ENCODE measurements at places on chromosomes 12 and 14. TPM values are rescaled to one million over a fixed set of nuclear protein-coding genes. Genes with fewer than 3 reads are reported as not detected.
A peak's percentile ranks its signal among the peaks of the same experiment; 100 is the strongest.

The KRT76 gene
- not detected for total RNA-seq

DNA sequence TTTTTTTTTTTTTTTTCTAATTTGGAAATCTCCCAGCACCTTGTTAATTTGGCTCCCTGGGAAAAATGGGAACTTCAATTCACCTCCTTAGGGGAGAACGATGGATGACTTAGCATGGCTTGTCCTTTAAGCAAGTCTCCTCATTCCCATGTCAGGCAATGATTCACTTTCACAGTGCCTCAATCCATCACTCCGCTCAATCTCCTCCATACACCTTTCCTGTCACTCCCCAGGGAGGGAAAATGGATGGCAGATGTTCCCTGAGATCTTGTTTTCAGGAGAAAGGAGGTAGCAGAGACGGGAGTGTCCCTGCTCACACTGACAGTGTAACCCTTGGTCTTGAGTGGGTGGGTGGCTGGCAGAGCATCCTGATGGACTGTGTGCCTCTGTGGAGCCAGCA lies 51.0 kb downstream of the SLC8A3 start:
- no peak for DNase-seq

- DNase-seq = no peak
These were observed 103.0 kb downstream of the FSCB start for GRCh38 chr14:44404036-44404435.

DNA sequence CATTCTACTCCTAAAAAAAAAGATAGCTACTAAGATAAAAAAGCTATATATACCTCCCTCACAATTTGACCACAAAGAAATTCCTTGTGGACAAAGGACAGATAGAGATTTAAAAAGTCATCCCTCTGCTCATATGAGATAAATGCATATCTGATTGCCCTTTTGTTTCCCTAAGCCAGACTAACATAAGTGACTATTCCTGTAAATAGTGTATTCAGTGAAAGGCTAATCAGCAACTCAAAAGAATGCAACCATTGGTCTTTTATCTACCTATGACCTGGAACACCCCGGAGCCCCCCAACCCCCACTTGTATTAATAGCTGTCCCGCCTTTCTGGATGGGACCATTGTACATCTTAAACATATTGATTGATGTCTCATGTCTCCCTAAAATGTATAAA lies 6.3 kb upstream of the TMPO start:
- DNase-seq = no peak

- DNase-seq = no peak
These were observed 54.9 kb upstream of the MDGA2 start for GRCh38 chr14:47730296-47730695.

DNA sequence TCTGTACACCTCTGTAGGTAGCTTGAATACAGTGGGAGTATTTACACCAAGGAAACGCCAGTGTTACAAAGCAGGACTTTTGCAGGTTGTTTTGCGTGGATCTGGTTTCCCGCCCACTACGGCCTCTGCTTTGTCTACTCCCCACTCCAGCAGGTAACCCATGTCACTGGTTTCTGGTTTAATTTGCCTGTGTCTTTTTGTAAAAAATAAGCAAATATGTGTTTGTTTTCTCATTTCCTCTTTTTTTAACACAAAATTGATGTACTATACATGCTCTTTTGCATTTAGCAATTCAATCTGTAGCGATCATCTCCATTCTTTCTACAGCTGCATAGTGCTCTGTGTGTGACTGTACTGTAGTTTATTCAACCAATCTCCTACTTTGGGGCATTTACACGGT lies 43.4 kb upstream of the SCN8A start:
- no peak for DNase-seq

- no peak for DNase-seq
These were observed 1.7 kb downstream of the PIP4K2C start for GRCh38 chr12:57592551-57593165.

- no peak for DNase-seq
These were observed 605 bp downstream of the ANKRD52 start for GRCh38 chr12:56257491-56258067.

DNA sequence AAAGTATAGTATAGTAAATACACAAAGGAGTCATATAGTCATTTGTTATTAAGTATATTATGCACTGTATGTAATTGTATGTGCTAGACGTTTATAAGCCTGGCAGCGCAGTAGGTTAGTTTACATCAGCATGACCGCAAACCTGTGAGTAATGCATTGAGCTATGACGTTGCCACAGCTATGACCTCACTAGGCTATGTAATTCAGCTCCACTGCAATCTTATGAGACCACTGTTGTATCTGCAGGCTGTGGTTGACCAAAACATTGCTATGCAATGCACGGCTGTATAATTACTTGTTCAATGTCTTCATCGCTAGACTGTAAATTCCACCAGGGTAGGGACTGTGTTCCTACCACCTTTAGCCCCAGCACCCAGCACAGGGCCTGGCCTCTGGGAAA lies 53.2 kb upstream of the VASH1 start:
- no peak for DNase-seq

DNA sequence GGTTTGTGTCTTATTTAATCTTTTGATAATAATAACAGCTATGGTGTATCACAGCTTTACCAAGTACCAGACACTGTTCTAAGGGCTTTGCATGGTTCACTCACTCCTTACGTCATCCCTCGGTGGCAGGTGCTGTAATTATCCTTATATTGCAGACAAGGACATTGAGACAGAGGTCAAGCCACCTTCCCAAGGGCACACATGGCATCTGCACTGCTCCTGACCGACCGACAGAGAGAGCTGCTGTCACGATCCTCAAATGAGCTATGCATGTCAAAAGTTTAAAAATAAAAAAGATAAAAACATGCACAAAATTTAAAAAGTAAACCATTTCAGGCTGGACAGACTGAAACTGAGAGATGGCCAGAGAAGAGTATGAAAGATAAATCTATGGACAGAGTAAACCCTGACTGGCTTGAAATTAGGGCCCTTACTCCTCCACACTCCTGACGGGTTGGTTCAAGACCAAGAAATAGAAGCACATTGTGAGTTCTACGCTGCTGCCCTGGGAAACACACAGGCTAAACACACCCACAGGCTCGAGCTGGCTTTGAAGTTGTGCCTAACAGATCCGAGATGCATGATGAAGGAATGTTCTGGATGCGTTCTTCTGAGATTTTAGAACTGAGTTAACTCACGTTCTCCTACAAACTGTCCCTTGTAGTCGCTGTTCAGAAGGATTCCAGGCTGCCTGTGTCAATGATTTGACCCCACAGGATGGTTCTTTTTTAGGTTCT lies 268.7 kb downstream of the ZFP36L1 start:
- no peak for DNase-seq

DNA sequence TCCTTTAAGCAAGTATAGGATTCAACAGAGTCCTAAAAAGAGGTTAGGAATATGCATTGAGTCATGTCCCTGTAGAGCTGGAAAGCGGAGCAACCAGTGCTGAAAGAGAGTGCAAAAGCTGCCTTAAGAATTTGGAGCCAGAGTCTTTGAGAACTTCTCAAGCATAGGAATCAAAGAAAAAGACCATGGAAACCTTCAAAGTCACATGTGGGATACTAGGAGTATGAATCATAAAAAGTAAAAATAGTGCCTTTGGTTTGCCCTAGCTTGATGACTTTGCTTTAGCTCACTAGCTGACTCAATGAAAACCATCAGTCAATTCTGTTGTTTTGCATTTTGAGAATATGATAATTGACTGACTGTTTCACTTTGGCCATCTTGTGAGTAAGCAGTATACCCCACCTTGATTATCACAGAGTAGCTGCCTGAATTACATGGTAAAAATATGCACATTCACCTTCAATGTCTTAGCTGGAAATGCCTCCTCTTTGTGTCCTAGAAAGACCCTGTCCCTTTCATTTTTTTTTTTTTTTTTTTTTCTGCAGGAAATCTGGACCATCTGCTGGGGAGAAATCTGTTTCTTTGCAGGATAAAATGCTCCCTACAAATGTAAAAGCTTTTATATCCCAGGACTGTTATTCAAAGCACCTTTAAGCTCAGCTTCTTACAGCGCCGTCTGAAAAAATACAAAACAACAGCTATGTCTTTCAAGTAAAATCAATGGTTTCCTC lies 248.6 kb upstream of the KRR1 start:
- no peak for DNase-seq

DNA sequence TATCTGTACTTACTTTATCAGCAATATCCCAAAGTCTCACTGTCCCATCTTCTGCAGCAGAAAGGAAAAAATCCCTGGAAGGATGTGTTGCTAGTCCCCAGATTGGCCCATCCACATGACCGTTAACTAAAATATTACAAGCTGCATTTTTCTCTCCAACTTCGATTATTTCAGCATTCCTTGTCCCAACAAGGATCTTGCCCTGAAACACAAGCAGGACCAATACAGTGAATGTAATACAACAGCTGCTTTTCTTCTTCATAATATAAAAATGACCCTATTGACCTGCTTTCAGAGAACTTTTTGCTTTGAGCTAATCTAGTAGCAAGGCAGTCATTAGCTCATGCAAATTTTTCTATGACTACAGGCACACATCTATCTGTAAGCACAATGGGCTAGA lies 58.3 kb downstream of the ZC3H14 start:
- DNase-seq = no peak

GRCh38 chr14:41597647-41598046 lies 9.0 kb upstream of the LRFN5 start:
- DNase-seq = no peak

DNA sequence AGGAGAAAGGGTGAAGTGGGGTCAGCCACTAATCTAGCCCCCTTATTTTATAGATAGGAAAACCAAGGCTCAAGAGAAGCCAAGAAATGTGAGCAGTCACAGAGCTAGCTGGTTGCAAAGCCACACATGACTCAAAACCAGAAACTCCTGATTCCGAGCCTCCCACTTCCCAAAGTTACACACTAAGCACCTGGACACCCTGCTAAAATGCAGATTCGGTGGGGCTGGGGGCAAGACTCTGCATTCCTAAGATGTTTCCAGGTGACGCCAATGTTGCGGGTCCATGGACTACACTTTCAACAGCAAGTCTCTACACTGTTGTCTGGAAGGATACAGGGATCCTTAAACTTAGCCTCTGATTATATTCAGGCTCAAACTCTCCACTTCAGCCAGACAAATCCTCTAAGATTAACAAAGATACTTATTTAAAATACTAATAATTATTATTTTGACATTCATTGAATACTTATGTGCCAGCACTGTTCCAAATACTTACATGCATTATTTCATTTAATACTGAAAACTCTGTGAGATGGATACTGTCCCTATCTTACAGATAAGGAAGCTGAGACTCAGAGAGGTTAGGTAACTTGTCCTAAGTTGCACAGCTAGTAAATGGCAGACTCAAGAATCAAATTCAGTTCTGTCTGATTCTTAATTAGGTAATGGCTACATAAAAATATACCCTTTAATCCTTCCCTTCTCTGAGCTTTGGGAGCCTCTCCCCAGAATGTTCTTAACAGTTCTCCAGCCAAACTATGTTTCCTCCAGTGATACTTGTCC lies 81.4 kb downstream of the CRACR2A start:
- no peak for DNase-seq

The SCAF11 gene
- total RNA-seq = 52.6 TPM

GRCh38 chr12:85273381-85274314 lies 6.4 kb upstream of the ALX1 start:
- no peak for DNase-seq

The ITGB7 gene
- not detected for total RNA-seq

- no peak for DNase-seq
These were observed 4.3 kb upstream of the IL26 start for GRCh38 chr12:68229956-68230355.

The TBX5 gene
- total RNA-seq = not detected

DNA sequence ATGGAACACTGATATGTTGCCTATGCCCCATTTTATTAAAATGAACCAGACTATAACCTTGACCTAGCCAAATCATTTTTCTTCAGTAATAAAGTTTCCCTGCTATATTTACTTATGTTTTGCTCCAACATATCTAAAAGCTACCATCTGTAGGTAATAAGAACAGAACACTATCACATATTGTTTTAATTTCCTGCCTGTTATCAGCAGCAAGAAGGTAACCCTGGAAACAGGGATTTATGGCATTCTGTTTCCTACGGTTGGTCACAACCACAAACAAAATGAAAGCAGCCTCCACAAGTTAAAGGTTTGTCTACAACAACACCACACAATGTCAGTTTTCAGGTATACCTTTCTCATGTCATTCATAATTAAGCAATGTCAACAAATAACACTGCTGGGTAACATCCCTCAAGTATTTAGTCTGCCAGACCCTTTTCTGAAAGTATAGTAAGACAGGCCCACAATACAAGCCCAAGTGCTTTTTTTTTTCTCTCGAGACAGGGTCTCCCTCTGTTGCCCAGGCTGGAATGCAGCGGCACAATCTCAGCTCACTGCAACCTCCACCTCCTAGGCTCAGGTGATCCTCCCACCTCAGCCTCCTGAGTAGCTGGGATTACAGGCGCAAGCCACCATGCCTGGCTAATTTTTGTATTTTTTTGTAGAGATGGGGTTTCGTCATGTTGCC lies 25.5 kb downstream of the GCH1 start:
- DNase-seq = no peak

The MRPL52 gene
- total RNA-seq = 13.9 TPM

The DHRS4L2 gene
- 3.3 TPM for total RNA-seq

The MYO1H gene
- total RNA-seq = under 0.01 TPM

The CAPZA3 gene
- not detected for total RNA-seq

- DNase-seq = no peak
These were observed 51.4 kb downstream of the ZFP36L1 start for GRCh38 chr14:68741477-68741791.

DNA sequence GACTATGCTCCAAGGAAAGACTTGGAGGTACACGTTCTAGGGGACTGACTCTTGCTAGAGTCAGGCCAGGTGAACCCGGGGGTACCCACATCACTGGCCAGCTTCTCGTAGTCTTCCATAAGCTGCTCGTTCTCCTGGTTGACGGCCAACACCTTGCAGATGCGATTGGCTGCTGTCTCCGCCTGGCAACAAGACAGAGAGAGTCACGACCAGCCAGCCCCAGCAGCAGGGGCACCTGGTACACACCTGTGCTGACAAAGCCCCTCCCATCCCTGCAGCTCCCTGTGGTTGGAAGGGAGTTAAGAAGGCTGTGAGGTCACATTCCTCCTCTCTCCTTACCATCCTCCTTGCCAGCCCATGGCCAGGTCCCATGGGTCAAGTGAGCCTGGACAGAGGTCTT lies 85.5 kb downstream of the ACTN1 start:
- DNase-seq = no peak

GRCh38 chr12:51270067-51270950 lies at the start of gene SMAGP:
SMAGP (minus strand) TSS chr12:51270415; CDS start chr12:51269278, 1,137 bp downstream.
- peak; percentile 42 for DNase-seq

DNA sequence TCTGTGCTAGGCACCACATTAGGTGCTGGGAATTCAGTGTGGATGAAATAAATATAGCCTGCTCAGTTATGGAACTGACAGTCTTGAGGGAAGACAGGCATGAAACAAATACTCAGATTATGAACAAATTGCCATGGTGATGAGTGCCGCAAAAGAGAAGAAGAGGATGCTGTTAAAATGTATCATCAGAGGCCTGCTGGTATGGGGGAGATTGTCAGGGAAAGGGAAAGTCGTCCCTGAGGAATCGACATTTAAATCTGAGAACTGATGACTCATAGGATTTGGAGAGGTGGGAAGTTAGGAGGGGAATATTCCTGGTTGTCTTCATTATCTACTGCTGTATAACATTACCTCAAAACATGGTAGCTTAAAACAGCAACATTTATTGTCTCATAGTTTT lies 42.0 kb downstream of the PPP1R36 start:
- peak; percentile 8 for DNase-seq

- DNase-seq = no peak
These were observed 7.0 kb downstream of the RBM19 start for GRCh38 chr12:113959096-113959495.

The RHEBL1 gene
- total RNA-seq = 1.2 TPM

GRCh38 chr14:68506021-68506644 lies 286.7 kb downstream of the ZFP36L1 start:
- no peak for DNase-seq

Data from frontal cortex (tissue), 4 donors.